ENCODE measurements at places on chromosomes 4 and X.
A peak's percentile ranks its signal among the peaks of the same experiment; 100 is the strongest.

- DNase-seq: no peak
Observed at GRCh38 chr4:151538963-151539362, 130.0 kb downstream of the FHIP1A start.

GRCh38 chrX:102339312-102340298 lies 92.6 kb downstream of the NXF2 start:
- no peak for DNase-seq

GRCh38 chrX:133335027-133335426 lies 80.3 kb downstream of the GPC4 start:
- DNase-seq: peak; percentile 8

DNA sequence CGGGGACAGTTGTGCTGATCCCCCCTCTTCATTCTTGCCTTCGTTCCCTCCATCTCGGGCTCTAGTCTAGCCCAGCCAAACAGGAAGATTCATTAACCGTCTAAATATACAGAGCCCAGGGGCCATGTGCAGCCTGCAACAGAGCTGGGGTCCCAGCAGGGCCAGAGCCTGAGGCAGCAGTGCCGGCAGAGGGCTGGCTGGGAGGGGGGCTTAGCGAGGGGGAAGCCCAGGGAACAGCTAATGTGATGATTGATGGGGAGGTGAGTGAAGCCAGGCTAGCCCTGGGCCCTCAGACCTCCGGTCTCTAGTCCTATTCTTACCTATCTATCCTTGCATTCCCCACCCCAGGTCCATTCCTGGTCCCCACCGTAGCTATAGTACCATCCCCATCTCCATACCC lies 22.3 kb downstream of the EFNB1 start:
- no peak for DNase-seq

GRCh38 chr4:4384837-4385236 lies 2.1 kb upstream of the NSG1 start:
- DNase-seq: no peak

DNA sequence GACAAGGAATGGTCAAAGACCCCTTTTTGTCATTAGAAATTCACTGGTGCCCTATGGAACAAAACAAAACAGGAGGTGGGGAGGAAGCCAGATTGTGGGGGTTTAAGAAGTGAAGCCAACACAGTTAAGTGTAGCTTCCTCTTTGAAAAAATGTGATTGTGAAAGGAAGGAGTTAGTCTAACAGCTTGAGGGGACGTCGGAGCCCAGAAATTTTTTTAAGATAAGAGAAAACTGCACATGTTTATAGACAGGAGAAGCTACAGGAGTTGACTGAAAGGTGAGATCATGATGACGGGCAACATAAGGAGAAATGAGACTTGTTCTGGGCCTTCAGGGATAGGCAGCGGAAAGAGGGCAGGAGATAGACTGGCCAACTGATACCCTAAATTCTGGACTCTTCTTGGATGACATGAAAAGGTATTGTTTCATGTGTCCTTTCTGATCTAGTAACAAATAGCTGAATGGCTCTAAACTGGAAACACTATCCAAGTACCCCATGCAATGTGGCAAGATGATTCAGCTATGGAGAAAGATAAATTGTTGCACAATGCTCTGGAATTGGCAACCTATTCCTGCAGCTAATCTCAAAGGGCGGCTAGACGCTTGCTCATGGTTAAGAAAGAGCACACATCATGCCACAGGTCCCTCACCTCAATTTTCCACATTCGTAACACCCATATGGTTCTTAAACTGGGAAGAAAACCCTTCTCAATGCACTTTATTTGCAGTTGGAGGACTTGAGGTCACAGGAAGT lies 3.7 kb upstream of the HDAC8 start:
- peak; percentile 61 for DNase-seq

- DNase-seq: no peak
Observed at GRCh38 chr4:125334926-125335325, 20.2 kb downstream of the FAT4 start.

- DNase-seq: no peak
Observed at GRCh38 chr4:169060391-169061091, 50.5 kb upstream of the CBR4 start.

DNA sequence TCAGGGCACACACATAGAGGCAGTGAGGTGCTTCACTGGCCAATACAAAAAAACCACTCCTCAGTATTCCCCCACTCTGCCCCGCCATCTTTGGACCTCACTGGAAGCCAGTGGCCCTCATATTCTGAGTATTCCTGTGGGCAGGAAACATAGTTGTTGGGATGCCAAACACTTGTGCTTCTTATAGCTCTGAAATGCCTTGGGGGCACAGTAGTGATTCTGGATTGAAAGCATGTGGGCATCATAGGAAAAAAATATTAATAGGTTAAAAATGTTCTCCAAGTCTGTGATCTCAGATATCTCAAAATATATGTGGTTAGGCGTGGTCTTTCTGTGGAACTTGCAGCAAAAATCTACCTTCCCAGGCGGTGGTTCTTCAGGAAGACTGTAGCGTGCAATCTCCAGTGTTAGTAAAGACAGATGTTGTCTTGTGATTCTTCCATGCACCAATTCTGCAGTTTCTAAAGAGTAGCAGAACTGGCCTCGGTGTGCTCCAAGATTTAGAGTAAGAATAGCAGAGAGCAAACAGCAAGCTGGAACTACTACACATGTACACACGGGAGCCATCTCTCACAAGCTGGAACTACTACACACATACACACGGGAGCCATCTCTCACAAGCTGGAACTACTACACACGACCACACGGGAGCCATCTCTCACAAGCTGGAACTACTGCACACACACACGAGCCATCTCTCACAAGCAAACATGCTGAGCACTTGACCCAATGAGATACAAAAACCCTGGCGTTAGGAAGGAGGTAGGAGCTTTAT lies 8.0 kb upstream of the TENM3 start:
- no peak for DNase-seq

- no peak for DNase-seq
Observed at GRCh38 chrX:115392871-115393270, 103.4 kb downstream of the LUZP4 start.

DNA sequence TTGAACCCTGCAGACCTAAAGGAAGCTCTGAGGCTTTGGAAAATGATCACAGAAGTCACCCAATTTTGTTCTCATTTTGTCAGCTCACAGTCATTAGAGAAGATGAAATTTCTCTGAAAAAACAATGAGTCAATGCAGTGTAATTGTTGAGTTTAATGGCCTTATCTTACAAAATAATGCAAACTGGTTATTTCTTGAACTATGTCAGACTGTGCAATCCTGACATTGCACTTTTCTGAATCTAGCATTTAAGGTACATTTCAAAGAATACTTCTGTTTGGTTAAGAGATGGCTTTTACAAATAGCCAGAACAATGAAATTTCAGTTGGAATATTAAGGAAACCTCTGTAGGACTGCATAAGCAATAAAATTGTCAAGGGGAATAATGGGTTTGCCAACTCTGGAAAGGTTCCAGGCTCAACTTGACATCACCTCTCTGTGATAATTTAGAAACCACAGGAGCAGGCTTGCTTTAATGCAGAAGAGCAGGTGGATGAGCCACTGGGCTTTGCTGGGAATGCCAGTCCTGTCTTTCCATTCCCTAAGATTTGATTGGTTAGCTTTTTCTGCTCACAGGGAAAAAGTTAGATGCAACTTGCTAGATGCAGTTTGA lies 222.8 kb downstream of the FRMPD4 start:
- DNase-seq: peak; percentile 14

DNA sequence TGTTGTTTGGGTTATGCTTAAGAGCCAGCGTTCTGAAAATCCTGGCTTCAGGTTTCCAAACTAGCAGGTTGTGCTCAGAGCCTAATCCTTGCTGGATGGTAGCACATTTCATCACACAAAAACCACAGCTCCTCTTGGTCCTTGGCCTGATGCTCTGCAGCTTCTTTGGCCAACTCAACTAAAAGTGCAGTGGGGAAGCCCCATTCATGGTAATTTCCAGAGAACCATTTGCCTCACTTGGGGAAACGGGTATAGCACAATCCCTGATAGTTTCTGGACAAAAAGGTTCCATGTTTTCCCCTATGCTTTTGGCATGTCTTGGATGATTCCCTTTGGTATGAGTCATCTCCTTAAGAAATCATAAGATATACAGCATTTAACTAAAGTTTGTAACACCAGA lies 78.7 kb downstream of the SYNPO2 start:
- no peak for DNase-seq

- DNase-seq: peak; percentile 39
Observed at GRCh38 chr4:19689511-19689910, 562.2 kb upstream of the SLIT2 start.

DNA sequence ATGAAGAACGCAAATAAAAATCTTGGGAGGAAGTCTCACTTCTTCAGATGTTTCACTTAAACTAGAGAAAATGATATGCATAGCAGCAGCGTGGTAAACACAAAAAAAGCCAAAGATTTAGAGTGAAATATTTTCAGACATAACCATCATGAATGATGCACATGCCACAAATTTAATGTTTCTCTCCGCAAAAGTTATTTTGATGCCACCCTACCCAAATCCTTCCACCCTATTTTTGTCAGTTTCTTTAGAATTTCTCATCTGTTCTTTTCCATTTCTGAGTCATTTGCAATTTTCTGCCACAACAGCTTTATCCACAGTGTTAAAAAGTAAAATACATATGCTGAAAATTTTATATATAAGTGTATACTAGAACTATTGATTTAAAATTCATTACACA lies 1663.7 kb upstream of the ADGRL3 start:
- DNase-seq: no peak

DNA sequence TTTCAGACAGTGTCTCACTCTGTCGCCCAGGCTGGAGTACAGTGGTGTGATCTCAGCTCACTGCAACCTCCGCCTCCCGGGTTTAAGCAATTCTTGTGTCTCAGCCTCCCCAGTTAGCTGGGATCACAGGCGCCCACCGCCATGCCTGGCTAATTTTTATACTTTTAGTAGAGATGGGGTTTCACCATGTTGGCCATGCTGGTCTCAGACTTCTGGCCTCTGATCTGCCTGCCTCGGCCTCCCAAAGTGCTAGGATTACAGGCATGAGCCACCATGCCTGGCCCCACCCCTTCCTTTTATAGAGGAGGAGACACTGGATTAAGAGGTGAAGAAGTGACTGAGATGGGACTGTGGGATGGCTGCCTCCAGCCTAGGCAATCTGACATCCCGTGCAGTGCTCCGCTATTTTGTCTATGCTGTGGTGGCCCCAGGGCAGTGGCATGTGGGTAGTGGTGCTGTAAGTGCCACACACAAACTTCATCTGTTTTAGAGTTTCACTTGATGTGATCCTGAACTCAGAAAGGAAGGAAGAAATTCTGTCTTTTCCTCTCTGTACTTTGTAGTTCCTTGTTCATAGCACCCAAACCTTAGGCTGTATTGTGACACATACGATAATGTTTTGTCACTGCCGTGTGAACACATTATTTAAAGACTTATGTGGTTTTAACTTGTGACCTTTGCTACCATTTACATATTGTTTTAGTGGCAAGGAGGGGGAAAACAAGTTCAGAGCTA lies 48.9 kb downstream of the FNIP2 start:
- DNase-seq: no peak

DNA sequence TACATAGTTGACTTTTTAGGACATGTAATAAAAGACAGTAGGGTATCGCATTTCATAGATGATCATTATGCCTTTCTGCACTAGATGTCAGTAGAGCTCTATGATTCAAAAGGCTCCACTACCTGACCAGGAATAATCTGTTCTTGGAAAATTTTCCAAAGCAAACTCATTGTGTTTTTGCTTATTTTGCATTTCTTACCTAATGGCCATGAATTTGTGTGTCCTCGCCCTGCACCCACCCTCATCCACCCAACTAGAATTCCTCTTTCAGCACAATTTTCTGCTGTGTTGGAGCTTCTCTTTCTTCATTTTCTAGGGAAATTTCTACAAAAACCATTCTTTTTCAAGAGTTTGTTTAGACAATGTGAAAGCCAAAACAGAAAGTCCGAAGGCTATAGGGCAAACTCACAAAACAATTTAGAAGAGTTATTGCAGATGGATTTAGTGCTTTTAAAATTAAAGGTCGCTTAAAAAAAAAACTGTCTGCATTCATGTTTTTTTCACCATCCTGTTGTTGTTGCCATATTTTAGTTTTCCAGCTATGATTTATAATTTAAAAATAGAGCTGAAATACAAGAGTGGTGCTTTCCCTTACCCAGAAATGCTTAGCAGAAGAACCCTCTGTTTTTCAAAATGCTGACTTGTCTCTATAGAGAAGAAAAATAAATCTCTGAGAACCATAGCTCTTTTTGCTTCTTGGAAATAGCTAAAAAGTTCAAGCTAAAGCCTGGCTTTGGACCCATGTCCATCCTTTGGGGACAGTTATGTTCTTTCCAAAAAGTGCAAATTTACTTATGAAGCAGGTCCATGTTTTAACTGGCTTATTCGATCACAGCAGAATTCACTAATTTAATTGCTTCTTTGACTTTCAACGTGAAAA lies 183.7 kb downstream of the SPATA18 start:
- peak; percentile 27 for DNase-seq

DNA sequence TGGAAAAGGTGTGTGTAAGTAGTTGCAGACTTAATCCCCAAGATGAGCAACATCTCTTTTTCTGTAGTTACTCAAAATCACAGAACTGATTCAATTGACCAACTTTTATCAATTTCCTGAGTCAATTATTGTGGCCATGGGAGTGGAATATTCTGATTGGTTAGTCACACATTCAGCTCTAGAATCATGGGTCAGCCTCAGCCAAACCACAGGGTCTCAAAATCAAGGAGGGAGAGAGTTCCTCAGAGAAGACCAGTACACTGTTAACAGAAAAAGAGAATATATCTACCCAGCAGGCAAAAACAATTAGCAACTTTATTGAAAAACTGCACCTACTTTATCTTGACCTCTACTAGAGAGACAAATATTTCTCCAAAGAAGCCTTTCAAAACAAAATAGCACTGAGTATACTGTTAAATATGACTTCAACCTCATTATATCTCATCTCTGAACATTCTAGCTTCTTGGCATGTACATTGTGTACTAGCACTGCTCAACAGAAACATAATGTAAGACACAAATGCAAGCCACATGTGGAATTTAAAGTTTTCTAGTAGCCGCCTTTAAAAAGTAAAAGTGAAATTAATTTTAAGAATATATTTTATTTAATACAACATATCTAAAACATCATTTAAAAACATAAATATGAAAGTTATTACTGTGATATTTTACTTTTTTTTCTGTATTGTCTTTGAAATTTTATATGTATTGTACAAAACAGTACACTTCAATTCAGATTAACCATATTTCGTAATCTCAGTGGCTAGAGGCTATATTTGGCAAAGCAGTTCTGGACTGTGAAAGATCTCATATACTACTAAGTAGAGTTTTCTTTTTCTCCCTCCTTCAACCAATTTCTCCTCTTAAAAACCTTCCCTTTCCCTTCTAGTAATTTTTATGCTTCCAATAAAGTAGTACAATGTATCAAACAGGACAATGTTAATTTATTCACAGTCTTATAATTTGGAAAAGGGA lies 11.8 kb upstream of the LCORL start:
- no peak for DNase-seq

DNA sequence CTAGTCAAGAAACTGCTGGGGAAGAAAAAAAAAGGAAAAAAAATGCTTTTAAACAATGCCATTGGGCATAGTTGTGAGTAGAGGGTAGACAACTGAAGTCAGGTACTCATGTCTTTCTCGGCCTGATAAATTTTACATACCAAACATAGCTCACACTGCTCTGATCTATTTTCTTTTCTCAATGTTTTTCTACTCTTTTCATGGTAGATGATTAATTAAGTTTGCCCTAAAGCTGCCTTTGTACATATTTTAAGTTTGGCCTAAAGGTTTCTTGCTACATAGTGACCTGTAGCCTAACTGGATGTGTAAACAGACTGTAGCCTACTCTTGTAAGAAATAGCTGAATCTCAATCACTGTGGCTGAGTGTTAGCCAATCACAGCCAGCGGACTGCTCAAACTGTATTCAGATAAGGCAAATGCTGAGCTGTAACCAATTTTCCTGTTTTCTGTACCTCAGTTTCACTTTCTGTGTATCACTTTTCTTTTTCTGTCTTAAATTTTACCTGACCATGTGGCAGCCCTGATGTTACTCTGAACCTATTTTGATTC lies 121.0 kb downstream of the PCDH10 start:
- DNase-seq: no peak

Measured in AG09309 (cell line).